ENCODE measurements at places on chromosomes 4 and X.

GRCh38 chrX:12467321-12467720, 323.9 kb upstream of the PRPS2 start:
- DNase-seq: no peak

- no peak for DNase-seq
Measured at GRCh38 chr4:62269918-62270317, 1069.8 kb downstream of the ADGRL3 start.

DNA sequence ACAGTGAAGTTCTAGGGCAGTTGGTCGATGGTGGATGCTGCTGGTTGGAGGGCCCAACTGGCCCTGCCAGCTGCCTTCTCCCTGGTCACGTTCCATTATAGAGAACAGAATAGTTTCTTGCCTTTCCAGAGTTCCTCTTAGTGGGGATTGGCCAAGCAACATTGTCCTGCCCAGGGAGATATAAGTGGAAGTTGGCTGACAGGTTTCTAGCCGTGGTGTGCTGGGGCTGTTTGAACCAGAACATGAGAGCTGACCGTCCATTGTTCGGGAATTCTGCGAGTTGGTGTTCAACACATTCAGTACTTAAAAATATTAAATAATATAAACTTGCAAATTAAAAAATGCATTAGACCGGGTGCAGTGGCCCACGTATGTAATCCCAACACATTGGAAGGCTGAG, 3.5 kb upstream of the AFAP1 start:
- no peak for DNase-seq

GRCh38 chrX:40152173-40152711, 54.5 kb upstream of the BCOR start:
- no peak for DNase-seq

GRCh38 chrX:83845397-83845796, 15.5 kb upstream of the CYLC1 start:
- DNase-seq: peak; percentile 4

- no peak for DNase-seq
Measured at GRCh38 chr4:181007751-181008150, 1235.5 kb upstream of the TENM3 start.

DNA sequence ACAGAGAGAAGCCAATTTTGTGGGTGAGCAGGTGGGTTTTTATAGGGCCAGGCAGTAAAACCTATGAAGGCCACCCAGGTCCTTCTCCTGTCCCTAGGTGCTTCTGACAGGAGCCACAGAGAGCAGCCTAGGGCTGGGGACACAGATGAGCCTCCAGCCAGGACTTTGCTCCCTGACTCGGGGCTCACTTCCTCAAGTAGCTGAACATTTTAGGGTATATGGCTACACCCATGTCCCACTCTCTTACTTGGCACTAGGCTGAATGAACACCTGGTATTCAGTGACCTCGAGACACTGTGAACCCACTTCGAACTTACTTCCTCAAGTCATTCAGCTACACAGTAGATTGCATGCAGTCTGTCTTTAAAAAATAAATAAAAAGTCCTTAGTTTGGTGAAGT, 217.3 kb downstream of the MID1IP1 start:
- no peak for DNase-seq

DNA sequence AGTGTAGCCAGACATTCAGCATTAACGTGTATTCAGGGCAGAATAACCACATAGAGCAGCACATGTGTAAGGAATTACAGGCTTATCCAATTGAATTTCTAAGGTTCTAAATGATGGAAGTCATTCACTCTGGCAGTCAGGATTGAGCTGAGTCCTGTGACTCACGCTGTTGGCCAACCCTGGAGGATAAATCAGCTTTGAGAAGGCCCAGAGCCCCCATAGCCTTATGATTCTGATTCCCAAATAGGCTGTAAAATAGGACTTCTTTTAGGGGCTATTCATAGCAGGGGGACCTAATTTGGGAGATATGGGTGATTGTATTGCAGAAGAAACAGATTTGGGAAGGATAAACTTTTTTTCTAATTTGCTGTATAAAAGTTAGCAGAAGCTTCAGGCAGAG, 8.1 kb upstream of the HPF1 start:
- no peak for DNase-seq

DNA sequence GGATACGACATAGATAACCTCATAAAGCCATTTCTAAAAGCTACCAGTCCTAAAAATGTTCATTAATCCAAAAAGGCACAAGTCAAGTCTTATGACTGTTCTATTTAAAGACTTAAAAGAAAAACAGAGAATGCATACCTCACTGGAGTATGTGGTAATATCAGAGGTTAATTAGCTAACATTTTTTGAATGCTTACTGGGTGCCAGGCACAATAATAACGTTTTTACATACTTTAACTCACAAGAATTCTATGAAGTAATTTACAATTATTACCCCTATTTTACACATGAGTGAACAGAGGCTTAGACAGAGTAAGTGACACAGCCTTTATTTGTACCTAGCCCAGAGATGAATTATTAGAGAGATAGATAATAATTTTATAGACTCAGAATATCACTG, 207.5 kb downstream of the PDGFC start:
- peak; percentile 67 for DNase-seq

GRCh38 chr4:33722254-33722653, 2522.1 kb downstream of the ARAP2 start:
- DNase-seq: peak; percentile 82

GRCh38 chr4:155559915-155560314, 106.7 kb upstream of the GUCY1A1 start:
- DNase-seq: no peak

- no peak for DNase-seq
Measured at GRCh38 chr4:46386570-46386969, 3.4 kb downstream of the GABRA2 start.

- no peak for DNase-seq
Measured at GRCh38 chr4:95048296-95048695, 290.5 kb downstream of the BMPR1B start.

GRCh38 chr4:25767877-25768725, 94.7 kb downstream of the SEL1L3 start:
- peak; percentile 87 for DNase-seq

- peak; percentile 81 for DNase-seq
Measured at GRCh38 chr4:170089668-170090351, at the start of gene AADAT. TSS of gene AADAT (minus strand) at chr4:170089956. CDS start at chr4:170089690, 266 bp downstream.

GRCh38 chr4:136113921-136114320, 1418.4 kb downstream of the PCDH18 start:
- DNase-seq: no peak

DNA sequence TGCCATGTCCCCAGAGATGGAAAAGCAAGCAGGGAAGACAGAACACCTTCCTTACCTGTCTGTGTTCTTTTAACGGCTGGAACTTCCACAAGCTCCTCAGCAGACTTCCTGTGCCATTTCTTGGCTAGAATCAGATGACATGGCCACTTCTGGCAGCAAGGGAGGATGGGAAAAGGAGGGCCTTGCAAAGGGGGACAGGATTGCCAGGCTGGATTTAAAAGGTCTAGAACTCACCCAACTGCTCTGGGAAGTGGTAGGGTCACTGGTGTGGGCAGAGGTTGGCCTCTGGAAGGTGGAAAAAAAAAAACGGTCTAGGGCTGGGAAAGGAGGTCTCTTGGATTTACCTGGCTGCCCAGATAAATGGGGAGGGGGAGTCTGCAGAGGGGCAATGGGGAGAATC, 1.6 kb upstream of the USP11 start:
- no peak for DNase-seq

GRCh38 chr4:78703079-78703478, 73.1 kb upstream of the BMP2K start:
- no peak for DNase-seq

- DNase-seq: no peak
Measured at GRCh38 chrX:145817331-145818185, at the start of gene SLITRK2. TSS of gene SLITRK2 (plus strand) at chrX:145817829. CDS start at chrX:145822426, 4,597 bp downstream.

DNA sequence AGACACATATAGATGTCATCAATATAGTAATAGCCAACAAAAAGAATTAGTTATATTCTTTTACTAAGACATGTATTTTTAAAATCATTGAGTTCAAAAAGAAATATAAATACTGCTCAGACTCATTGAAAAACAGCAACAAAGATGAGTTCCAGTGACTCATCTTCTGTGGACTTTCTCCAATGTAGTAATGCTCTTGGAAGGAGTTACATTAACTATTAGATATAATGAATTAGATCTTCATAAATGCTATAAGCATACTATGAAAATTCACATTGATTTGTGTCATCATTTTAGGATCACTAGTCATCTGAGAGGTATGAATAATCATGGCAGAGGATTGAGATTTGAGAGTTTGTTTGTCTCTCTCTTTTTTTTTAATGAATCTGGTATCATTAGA, 547.8 kb upstream of the PCDH7 start:
- DNase-seq: no peak

DNA sequence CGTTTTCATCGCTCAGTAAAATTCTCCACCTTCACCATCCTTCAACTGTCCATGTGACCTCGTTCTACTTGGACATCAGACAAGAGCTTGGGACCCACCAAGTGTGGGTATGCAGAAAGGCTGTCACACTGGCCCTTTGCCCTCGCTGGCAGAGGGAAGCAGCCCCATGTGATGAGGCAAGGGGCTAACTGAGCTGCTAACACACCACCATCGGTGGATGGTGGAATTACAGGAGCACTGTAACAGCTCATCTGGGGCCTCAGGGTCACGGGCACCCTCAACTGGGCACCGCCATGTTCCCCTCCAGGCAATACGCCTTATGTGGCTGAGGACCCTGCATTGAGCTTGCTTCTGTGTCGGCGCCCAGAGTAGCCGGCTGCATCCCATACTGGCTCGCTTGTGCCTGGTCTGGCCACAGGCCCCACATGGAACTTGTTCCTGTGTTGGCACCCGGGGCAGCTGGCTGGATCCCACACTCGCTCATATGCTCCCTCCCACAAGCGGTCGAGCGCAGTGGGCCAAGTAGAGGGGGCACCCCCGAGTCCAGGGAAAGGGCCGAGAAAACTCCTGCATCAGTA, 109.5 kb downstream of the TAB3 start:
- no peak for DNase-seq

DNA sequence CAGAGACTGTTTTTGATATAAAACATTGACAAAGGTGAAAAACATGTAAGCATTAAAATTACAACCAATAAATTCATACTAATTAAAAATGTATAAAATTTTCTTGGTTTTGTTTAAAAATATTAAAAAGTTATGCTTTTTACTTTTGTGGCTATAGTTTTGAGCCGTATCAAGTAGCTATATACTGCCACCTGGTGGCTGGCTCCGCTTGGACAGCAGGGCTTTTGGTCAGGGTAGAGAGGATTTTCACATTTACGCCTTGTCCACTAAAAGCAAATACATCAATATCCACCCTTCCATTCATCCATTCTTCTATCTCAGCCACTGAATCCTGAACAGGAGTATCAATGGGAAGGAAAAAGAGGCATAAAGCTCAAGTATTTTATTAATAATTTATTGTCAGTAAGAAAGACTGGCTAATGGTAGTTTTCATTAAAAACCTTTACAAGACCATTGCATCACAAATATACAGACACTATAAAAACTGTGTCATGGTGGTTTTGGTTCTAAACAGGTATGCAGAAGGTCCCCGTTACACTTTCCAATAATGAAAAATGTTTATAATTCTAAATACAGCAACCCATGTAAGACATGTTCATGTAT, 32.1 kb upstream of the MTNR1A start:
- peak; percentile 78 for DNase-seq

GRCh38 chrX:136814847-136815750, 34.4 kb upstream of the ARHGEF6 start:
- no peak for DNase-seq

GRCh38 chrX:10189317-10190268, 32.8 kb downstream of the CLCN4 start:
- DNase-seq: peak; percentile 67
